Thymus (tissue), 14 donors: ENCODE measurements at places on chromosomes 11 and 22. TPM values are rescaled to one million over a fixed set of nuclear protein-coding genes. Genes with fewer than 3 reads are reported as not detected.

The TENM4 gene
- 1.0 TPM for polyA plus RNA-seq

The HEPN1 gene
- 0.07 TPM for polyA plus RNA-seq

The CRYBB1 gene
- polyA plus RNA-seq: 1.7 TPM

The FJX1 gene
- 4.2 TPM for polyA plus RNA-seq

The TTLL12 gene
- polyA plus RNA-seq: 16.1 TPM

The B3GAT1 gene
- 0.43 TPM for polyA plus RNA-seq

The C22orf31 gene
- 0.80 TPM for polyA plus RNA-seq

The PITPNB gene
- polyA plus RNA-seq: 37.3 TPM
